ENCODE measurements at places on chromosomes 11 and 22. TPM values are rescaled to one million over a fixed set of nuclear protein-coding genes. Genes with fewer than 3 reads are reported as not detected.

- no peak for DNase-seq
Observed at GRCh38 chr11:113046866-113047265, 85.6 kb downstream of the NCAM1 start.

SLC25A45 gene
- 1.2 TPM for total RNA-seq

GRCh38 chr11:30595934-30596333 is 9.8 kb upstream of the MPPED2 start:
- no peak for DNase-seq

SMIM35 gene
- total RNA-seq = not detected

VSIG2 gene
- total RNA-seq = 0.40 TPM

GRCh38 chr11:131685206-131685605 is 314.8 kb downstream of the NTM start:
- no peak for DNase-seq

DNA sequence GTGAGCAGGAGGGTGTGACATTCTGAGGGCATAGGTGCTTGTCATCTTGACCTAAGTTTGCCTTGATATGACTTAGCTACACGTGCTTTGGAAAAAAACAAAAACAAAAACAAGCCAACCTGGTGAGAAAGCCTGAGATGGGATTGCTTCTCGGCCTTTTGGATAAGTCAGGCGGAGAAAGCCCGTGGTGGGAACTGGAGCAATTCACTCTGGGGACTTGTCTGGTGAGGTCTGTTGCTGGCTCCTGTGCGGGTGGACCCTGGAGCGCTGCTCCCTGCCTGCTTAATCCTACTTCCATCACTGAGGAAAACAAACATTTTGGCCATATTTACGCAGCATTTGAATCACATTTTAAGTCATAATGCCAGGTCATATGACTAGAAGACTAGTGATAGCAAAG is 100.3 kb downstream of the SNX19 start:
- no peak for DNase-seq

DNA sequence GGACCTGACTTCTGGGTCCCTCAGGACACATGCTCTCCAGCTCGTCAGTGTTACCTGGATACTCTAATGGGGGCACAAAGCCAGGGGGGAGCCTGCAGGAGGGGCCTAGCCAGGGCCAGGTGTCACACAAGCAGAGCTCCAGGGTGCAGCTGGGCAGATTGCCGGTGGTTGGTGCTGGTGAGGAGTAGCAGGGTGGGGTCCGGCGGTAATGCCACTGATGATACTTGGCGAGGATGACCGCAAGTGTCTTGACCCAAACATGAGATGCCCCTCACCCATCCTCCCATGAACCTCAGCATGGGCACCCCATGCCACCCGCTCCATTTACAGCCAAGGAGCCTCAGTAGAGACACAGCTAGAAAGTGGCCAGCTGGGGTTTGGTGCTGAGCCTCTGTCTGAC is 15.1 kb upstream of the KCNQ1OT1 start:
- no peak for DNase-seq

DNA sequence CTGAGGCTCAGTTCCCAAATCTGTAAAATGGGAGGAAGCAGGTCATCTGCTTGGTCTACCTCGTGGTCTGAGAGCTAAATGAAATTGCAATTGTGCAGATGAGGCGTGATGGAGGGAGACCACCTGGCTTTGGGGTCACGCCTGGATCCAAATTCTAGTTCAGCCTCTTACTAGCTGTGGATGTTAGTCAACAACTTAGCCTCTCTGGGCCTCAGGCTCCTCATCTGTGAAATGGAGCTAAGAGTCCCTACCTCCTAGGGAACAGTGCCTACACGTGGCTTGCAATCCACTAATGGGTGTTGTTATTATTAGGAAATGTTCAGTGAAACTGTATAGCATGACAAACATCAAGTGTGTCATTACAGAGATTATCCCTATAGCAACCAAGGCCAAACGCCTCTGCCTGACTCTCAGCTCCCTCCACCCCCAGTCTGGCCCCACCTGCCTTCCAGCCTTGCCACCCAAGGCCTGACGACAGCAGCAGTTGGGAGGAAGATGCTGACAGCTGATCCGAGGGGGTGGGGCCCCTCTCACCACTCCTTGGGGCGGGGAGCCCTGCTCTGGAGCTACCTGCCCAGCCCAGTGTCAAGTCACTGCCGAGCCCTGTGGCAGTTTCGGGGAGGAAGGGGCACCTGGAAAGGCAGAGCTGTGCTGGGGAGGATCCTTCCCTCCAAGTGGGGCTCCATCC is 1.7 kb upstream of the RHOD start:
- DNase-seq = no peak
